ENCODE measurements at places on chromosomes 7 and 10. TPM values are rescaled to one million over a fixed set of nuclear protein-coding genes. Genes with fewer than 3 reads are reported as not detected.
A peak's percentile ranks its signal among the peaks of the same experiment; 100 is the strongest.

Gene DNAJC12
- total RNA-seq: 3.6 TPM

Gene SYT15
- 4.9 TPM for total RNA-seq

Gene CCT6A
- total RNA-seq: 74.9 TPM

Gene APBB1IP
- 8.1 TPM for total RNA-seq

Gene FGFBP3
- total RNA-seq: 0.53 TPM

Gene ENTPD7
- total RNA-seq: 3.0 TPM

Gene DGKI
- 19.1 TPM for total RNA-seq

Gene TMEM213
- total RNA-seq: not detected

Gene GHRHR
- not detected for total RNA-seq

Gene ADAM22
- 4.3 TPM for total RNA-seq

Gene HABP2
- not detected for total RNA-seq

Gene HYAL4
- not detected for total RNA-seq

- DNase-seq: peak; percentile 84
Observed at GRCh38 chr7:22561321-22561811, 61.4 kb upstream of the STEAP1B start.

- DNase-seq: no peak
Observed at GRCh38 chr7:152354061-152354460, 81.7 kb downstream of the KMT2C start.

- no peak for DNase-seq
Observed at GRCh38 chr10:56123247-56123646, 237.8 kb downstream of the ZWINT start.

DNA sequence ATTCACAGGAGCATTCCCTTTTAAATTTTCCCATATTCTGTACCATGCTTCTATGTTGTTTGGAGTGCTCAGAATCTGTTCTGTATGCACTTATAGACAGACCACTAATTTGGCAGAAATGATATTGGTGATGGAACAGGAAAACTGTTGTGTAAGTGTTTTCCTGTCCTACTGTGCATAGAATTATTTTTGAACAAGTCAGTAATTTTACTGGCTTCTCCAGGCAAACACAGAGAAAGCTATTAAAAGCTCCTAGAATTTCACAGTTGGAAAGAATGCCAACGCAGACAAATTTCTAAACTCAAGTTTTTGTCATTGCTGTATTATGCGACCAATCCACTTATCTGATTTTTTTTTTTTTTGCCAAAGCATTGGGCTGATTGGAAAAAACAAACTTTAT is 55.7 kb downstream of the ANKMY2 start:
- no peak for DNase-seq

GRCh38 chr7:37349979-37350590 is 98.6 kb downstream of the ELMO1 start:
- no peak for DNase-seq

GRCh38 chr7:11591943-11592342 is 240.1 kb downstream of the THSD7A start:
- no peak for DNase-seq

DNA sequence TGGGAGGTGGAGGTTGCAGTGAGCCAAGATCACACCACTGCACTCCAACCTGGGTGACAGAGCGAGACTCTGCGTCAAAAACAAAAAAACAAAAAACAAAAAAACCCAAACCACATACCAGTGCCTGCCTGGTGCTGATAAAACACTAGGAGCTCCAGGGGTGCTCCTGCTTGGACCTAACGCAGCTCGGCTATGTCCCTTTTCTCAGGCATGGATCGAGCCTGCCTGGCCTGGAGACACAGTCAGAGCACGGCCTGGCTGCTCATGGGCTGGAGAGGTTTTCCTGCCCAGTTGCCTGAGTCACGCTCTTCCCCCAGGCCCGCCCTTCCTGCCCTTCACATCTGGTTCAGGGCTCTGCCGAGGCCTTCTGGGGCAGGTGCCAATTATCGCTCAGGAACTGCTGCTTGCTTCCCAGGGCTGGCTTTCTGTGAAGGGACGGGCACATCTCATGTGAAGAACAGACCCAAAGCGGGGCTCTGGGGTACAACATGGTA is 12.6 kb upstream of the NPFFR1 start:
- peak; percentile 93 for DNase-seq

DNA sequence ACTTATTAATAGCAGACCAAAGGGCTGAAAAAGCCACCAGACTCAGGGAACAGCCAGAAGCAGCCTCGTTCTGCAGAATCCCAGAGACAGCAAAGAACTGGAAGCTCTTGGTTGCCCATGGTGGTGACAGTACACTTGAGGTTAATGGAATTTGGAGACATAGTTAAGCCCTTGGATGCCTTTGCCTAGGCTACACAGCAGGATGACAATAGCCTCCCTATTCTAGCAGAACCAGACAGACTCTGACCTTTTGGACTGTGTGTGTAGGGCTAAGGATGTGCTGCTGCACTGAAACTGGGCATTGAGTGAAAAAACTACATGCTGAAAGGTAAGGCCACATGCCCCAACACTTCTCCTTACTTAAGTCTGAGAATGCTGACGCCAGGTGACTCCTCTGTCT is 22.7 kb downstream of the OTUD1 start:
- no peak for DNase-seq

- no peak for DNase-seq
Observed at GRCh38 chr10:114547056-114547455, 111.0 kb downstream of the ABLIM1 start.

- DNase-seq: no peak
Observed at GRCh38 chr7:149561072-149561471, 63.5 kb upstream of the ZNF746 start.

GRCh38 chr7:89826557-89826956 is 327.7 kb upstream of the STEAP1 start:
- DNase-seq: no peak

GRCh38 chr7:156818133-156818532 is 74.8 kb downstream of the LMBR1 start:
- DNase-seq: no peak

DNA sequence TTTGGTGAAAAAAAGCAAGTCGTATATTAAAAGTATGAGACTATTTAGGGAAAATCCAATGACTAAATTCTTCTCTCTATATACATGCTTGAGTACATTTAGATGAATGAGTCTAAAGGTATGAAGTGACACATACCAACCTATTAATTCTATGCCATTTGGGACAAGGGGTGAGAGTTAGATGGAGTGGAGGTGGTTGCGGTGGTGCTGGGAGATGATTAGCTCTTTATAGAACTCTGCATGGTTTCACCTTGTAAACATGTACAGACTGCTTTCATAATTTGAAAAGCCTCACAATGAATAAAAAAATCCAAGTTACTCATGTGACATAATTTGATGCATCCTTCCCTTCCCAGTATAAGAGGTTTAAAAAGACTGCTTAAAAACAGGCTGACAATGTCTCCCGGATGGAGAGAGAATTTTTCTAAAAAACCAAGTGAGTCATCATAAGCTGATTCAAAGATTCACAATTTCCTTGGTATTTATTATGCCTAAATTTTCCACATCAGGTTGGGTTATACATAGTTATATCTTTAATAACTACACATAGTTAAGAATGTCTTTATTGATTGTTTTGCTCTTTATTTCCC is 572.8 kb downstream of the REEP3 start:
- DNase-seq: no peak

DNA sequence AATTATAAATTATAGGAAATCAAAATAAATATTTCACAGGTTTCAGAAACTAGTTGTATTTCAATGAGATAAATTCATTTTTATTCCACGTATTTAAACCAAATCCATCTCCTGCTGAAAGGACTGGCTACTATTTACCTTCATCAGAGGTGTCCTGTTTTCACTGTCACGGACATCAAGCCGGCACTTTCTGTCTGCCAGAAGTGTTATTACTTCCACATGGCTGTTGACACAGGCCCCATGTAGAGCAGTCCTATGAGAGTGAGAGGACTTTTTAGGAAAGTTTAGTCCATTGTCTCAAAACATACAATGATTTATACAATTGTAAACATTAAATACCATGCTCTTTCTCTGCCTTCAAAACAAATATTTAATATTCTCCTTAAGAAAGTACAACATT is 100.4 kb upstream of the ACBD5 start:
- no peak for DNase-seq

- DNase-seq: no peak
Observed at GRCh38 chr10:26331371-26331770, 106.8 kb upstream of the APBB1IP start.

GRCh38 chr7:165661-166337 is 26.6 kb upstream of the FAM20C start:
- peak; percentile 8 for DNase-seq

- DNase-seq: peak; percentile 28
Observed at GRCh38 chr10:79410315-79411094, 34.9 kb downstream of the ZCCHC24 start.

- no peak for DNase-seq
Observed at GRCh38 chr7:17581301-17581700, 282.8 kb downstream of the AHR start.

GRCh38 chr7:137747359-137748031 is 99.3 kb downstream of the DGKI start:
- DNase-seq: no peak

DNA sequence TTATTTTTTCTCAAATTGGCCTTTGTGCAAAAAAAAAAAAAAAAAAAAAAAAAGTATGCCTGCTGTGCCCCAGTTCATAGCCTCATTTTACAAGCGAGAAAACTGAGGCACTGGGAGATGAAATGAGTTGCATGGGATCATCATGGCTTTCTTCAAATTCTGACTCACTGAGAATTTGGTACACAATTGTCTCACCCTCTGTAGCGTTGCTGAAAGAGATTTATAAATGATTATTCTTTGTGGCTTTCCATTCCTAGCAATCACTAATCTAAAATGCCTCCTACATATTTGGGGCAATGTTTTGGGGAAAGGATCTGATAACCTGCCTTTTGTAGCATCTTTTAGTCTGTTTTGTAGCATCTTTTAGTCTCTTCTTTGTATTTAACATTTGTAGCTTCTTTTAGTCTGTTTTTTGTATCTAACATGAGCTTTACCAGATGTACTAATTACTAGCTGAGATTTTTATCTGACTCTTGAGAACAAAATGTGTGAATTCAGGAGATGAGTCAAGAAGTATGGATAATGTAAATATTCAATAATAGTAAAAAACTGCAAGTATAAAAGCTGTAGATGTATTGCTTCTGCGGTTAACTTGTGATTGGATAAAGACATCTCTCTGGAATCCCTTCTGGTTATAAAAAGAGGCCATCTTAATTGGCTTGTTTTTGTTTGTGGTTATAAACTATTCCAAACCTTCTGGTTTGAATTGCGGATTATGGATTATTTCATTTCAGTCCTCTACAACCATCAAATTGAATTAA is 161.4 kb downstream of the ARID5B start:
- DNase-seq: no peak

- DNase-seq: no peak
Observed at GRCh38 chr7:101956130-101956529, 138.7 kb downstream of the CUX1 start.

DNA sequence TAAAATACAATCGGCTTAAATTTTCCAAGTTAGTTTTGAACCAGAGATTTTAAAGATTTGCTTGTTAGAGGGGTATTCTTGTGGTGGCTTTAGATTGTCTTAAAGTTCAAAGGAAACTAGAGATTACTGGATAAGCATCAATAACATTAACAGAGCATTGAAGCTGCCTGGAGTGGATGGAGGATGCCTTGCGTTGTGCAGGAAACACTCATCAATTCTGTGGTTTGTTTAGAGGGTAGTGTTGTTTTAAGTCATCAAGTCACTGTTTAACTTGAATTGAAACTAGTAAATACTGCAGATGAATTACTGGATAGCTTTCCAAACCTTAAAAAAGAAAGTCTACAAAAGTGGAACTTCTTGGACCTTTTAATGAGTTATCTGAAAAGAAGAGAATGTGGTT is 218.6 kb downstream of the CELF2 start:
- no peak for DNase-seq

DNA sequence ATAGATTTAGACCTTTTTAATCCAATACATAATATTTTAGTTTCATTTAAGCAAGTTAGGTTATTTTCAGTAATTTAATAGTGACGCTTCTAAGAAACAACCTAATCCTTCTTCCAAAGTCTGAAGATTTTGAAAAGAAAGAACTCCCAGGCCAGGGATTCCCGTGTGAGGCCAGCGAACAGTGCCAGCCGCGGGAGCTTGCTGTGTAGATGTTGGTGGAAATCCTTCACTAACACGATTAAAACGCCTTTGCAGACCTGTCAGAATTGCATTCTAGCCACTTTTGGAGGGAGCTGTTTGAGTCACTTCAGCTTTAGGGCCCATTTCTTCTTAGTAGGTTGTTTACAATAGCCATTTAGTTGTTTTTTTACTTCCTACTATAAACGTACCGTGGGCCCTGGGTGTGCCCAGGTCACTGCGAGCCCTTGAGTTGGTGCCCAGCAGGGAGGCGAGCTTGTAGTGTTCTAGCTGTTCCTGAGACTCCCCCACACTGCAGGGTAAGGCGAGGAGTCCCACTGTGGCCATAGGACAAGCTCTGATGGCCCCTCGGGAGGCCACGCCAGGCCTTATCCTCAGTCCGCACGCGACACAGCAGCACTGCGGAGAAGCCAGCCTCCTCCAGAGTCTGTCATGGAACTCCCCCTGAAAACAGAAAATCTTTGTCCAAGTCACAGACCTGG is 32.3 kb downstream of the PPP2R2D start:
- no peak for DNase-seq

DNA sequence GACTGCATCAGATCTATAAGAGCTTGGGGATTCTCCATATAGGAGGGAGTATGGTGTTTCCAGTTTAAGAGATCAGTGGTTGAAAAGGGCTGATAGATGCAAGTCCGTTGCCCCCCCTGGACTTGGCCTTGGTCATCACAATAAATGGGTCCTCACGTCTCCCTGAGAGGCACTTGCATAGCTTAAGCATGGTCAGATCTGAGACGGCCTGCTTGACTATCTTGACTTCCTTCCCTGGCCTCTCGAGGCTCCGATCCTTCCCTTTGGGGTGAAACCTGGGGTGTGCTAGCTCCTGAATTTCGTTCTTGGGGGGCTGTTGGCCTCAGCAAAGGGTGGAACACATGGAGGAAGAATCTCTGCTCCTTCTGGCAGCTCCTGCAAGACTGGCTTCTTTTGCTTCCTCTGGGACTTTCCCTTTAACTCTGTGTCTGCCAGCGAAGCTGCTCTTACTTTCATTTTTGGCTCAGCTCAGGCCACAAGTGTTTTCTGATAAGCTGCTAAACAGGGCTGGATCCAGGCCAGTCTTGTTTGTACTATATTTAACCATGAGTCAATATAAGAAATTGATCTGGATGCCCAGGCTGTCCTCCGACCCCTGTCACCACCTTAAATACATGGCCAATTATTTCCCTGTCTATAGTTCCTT is 11.2 kb upstream of the ZNF485 start:
- DNase-seq: no peak
